ENCODE measurements at places on chromosomes 3 and 15.
A peak's percentile ranks its signal among the peaks of the same experiment; 100 is the strongest.

- DNase-seq, result no peak
These were observed 26.9 kb upstream of the ATG7 start for GRCh38 chr3:11245276-11245675.

DNA sequence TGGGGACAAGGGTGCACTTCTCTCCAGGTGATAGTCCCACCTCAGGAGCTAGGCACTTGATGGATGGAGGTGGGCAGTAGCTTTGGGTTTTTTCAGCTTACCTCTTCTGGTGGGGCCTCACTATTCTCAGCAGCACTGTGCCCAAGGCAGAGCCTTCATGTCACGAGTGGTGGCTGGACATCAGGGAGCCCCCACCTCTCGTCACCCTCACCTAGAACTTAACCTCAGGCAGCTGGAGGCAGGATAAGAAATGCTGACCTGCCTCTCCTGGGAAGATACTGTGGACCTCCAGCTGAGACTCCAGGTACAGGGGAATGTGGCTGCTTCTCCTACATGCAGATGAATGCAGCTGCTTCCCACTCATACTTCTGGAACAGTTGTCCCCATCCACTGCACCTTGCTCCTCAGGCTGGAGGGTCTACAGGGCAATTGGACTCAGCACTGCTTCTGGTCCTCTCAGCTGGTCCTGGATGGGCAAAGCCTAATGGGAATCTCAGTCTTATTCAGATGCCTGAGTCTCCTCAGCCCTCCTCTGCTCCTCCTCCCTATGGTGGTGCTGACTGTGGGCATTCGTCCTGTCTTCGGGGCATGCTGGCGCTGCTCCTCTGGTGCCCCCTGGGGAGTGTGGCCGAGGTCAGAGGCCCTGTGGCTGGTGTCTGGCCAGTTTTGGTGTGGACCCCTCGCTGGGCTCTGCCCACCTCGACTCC lies 129.9 kb downstream of the KLF13 start:
- no peak for DNase-seq

DNA sequence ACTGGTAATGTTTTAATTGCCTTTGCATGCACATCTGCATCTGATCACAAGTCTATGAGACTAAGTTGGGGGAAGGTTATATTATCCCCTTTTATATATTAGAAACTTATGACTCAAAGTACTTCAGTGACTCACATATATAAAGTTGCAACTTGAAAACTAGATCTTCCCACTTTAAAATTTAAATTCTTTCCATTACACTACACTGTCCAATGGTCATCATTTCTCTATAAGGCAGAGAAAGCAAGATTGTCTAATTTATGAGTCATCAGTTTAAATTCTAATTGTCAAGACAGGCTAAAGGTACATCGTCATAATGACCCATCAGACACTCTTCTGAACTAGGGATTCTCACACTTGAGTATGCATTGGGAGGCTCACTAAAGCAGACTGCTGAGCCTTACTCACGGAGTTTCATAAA lies 37.9 kb downstream of the CPA3 start:
- no peak for DNase-seq

DNA sequence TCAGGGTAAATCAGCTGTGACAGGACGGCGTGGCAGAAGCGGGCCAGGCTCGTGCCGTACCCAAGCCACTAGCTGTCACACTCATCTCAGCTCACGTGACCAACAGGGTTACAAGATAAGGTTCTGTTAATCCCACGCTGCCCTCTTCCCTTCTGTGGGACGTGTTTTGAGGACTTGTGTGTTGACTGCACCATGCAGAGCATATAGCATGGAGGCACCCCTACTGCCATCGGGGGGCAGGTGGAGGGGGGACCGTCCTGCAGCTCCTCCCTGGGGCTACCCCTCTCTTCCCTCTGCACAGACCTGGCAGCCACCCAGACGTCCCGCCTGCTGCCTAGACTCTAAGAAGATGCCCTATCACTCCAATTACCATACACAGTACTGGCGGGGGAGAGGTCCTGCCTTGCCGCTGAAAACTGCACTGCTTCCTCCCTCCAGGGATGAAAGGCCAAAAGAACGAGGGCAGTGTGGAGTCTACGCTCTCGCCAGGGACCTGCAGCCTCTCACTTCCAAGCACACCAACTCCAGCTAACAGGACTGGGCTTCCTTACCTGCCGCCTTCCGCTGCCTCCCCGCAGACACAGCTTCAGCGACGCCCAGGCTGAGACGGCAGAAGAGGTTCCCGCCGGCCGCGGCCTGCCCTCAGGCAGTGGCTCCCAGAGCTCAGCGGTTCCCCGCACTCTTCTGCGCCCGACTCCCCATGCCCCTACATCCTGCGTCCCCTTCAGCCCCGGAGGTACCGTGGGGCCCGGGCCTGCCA lies at the start of gene TNK2:
Gene TNK2, minus strand, starts transcription at position 618 of the 760 bp plus-strand sequence. CDS start 19,963 bp downstream, outside the sequence.
- peak; percentile 71 for DNase-seq

- no peak for DNase-seq
These were observed 6.0 kb downstream of the RAB27A start for GRCh38 chr15:55283379-55284147.

DNA sequence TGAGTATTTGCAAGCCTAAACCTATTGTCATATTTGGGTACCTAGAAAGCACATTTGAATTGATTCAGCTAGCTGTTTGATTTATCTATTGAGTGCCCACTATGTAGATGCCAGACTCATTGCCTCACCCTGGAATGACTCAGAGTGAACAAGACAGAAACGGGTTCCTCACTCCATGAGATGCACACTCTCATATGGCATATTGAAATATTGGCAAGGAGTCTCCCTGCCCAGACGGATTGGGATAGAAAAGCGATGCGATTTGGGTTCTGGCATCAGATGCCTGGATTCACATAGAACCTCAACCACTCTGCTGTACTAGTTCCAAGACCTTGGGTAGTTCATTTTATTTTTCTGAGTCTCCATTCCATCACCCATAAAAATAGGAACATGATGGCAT lies 22.5 kb downstream of the LRRN1 start:
- DNase-seq, result no peak

DNA sequence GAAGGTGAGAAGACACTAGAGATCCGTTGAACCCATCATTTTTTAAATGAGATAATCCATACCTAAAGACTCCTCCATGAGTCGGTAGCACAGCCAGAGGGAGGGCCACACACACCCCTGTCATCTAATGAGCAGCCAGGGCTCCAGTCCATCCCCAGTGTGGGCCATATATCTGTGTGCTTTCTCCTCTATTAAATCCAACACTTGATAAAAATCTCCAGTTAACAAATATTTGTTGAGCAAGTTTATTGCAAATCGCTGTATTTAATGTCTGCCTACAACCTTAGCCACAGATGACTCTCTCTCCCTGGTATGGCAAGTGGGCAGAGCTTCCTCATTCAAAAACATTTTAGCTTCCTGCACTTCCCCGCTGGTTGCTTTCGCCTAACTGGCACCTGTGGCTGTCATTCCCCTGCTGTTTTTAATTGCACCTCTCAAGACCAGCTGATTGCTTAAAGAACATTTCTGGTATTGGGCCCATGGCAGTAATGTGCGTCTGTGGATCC lies 82.8 kb downstream of the SMAD3 start:
- peak; percentile 85 for DNase-seq

- DNase-seq, result no peak
These were observed 62.9 kb upstream of the VGLL4 start for GRCh38 chr3:11706604-11707003.

GRCh38 chr3:177234121-177234520 lies 36.8 kb upstream of the TBL1XR1 start:
- DNase-seq, result no peak

GRCh38 chr3:141828890-141829289 lies 47.6 kb upstream of the ATP1B3 start:
- DNase-seq, result no peak

GRCh38 chr3:173814809-173815208 lies 417.3 kb downstream of the NLGN1 start:
- DNase-seq, result no peak

DNA sequence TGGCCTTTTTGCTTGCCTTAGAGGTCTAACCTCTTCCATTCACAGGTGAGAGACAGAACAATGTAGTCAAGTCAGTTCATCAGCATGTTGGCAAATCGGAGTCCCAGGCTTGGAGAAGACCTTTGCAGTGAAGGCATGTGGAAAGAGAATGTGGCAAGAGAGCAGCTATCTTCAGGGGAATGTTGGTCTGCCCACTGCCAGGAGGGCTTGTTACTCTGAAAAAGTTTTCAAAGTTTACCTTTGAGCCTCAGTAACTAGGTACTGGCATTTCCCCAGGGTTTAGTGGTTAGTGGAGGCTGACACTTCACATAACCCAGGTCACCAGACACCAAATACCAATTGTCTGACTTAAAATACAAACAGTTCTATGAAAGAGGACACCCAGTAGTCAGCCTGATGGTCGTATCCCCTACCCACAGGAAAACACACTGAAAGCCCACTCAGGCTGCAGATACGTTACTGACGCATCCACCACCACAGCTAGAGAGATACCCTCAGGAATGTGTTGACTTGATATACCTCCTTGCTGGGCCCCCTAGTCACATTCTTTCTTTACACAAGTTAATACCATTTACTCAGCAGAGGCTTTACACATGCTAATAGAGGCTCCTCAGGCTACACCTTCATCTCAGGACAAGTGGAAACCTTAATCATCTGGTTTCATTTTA lies 9.7 kb upstream of the ARID3B start:
- DNase-seq, result no peak

- peak; percentile 26 for DNase-seq
These were observed 26.1 kb downstream of the PPP2R3A start for GRCh38 chr3:135991621-135992020.

- no peak for DNase-seq
These were observed 28.5 kb downstream of the RBPMS2 start for GRCh38 chr15:64746921-64747320.

DNA sequence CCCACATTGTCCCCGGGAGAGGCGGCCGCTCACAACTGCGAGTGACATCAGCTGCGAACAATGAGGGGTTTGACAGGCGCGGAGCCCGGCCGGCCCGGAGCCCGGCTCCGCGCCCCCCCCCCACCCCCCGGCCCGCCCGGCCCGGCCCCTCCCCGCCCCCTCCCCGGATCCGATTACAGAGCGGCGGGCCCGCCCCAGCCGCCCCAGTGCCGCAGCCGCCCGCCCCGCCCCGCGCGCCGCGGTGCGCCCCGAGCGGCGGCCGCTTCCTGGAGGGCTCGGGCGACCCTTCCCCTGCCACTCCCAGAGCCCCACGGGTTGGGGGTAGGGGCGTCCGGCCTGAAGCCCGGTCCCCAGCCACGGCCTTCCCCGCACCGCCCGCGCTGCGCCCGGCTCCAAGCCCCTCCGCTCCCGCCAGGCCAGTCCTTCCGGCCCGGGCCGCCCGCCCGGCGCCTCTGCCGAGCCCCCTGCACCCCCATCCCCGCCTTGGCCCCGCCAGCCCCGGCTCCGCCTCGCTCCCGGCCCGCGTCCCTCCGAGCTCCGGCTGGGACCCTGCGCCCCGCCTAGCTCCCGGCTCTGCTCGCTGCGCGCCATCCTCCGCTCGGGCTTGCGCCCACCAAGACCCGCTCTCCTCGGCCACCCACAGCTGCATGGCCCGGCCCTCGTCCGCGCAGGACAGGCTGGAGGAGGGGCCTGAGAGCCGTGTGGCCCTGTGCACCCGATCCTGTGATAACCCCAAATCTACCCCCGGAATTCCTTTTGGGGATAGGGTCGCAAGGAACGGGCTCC lies at the start of gene PCBP4:
Gene PCBP4, minus strand, starts transcription at position 71 of the 786 bp plus-strand sequence. CDS start 6,214 bp downstream, outside the sequence.
- DNase-seq, result no peak

GRCh38 chr3:74510261-74510818 lies 104.1 kb downstream of the CNTN3 start:
- no peak for DNase-seq

- DNase-seq, result no peak
These were observed 37.1 kb upstream of the ATP2B2 start for GRCh38 chr3:10542518-10542917.

GRCh38 chr3:17745301-17745700 lies 2.9 kb upstream of the TBC1D5 start:
- DNase-seq, result no peak

- no peak for DNase-seq
These were observed 126.7 kb downstream of the ATP10A start for GRCh38 chr15:25736461-25736860.

- no peak for DNase-seq
These were observed 96.8 kb downstream of the OCA2 start for GRCh38 chr15:28002136-28002861.

- peak; percentile 86 for DNase-seq
These were observed 42.3 kb downstream of the FBXO22 start for GRCh38 chr15:75945953-75946352.

DNA sequence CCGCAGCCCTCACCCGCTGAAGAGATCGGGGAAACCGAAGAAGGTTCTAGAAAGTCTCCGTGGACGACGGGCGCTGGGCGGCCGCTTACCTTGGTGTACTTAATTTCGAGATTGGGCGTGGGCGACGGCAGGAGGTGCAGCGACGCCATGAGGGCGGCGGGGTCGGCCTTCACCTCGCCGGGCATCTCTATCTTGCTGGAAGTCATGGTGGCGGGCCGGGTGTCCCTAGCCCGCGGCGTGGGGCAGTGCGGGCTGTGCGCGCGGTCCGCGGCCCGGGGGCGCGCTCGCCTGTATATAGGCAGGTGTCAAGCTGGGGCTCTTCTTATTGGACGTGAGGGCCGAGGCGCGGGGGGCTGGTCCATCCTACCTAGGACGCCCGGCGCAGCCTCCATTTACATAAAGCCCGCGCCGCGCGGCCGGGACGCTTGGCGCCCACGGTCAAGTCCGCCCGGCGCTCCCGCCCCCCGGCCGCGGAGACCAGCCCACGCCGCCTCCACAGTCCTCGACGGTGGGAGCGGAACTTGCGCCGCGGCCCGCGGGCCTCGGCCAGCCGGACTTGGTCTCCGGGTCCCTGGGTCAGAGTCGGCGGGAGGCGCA lies at the start of gene ALDH1A2:
Gene ALDH1A2, minus strand, starts transcription at position 267 of the 597 bp plus-strand sequence. Its CDS starts 61 bp downstream, at position 206.
- peak; percentile 43 for DNase-seq

DNA sequence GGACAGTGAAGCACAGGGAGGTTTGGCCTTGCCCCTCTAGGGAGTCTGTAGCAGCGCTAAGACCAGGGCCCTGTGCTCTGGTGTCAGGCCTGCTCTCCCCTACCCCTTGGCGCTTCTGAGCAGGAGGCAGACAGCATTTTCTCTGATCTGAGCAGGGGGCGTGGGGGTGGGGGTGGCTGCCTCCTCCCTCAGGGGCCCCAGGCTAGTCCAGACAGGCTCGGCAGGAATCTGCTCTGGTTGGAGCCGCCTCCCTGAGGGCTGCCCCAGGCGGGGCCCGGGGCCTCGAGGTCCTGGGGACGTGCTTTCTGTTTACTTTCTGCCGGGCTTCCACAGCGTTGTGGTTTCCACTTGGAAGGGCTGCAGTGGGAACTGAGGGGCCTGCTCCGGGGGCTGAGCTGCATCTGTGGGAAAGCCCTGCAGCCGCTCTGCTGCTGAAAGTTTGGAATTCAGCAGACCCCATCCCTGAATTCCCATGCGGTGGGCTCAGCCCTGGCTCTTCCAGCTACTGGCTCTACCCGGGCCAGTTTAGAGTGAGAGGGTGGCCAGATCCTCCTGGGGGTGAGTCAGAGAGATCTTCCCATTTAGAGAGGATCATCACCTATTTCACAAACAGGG lies 105.4 kb downstream of the LINGO1 start:
- DNase-seq, result no peak

DNA sequence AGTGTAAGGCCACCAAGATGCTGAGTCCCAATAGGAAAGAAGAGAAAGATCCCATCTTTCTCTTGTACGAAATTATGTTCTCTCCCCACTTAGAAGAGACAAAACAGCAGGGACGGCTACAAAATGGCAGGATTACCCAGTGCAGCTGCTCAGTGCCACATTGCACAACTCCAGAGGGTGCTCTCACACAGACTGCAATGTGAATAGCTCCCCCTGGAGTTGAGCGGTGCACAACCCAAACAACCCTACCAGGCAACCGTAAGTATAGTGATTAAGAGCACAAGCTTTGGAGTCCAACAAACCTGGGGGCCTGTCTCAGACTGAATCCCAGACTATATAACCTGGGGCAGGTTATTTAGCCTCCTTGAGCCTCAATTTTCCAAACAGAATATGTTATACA lies 3.1 kb upstream of the BHLHE40 start:
- peak; percentile 87 for DNase-seq

GRCh38 chr15:68411343-68411675 lies 20.7 kb downstream of the ITGA11 start:
- no peak for DNase-seq
